ENCODE measurements at places on chromosomes 4 and X. TPM values are rescaled to one million over a fixed set of nuclear protein-coding genes. Genes with fewer than 3 reads are reported as not detected.

The MAP7D2 gene
- polyA plus RNA-seq, result 3.2 TPM

The ARMCX1 gene
- 8.8 TPM for polyA plus RNA-seq

The CXXC4 gene
- polyA plus RNA-seq, result not detected

The DUSP21 gene
- polyA plus RNA-seq, result not detected

The SLC9B2 gene
- polyA plus RNA-seq, result 8.9 TPM

The MID1 gene
- 15.9 TPM for polyA plus RNA-seq

The DMP1 gene
- polyA plus RNA-seq, result not detected

The CT47B1 gene
- not detected for polyA plus RNA-seq

The VAMP7 gene
- 15.7 TPM for polyA plus RNA-seq

The FGFR3 gene
- 3.8 TPM for polyA plus RNA-seq

The SCML1 gene
- polyA plus RNA-seq, result 11.9 TPM

The VCX gene
- not detected for polyA plus RNA-seq

The FGG gene
- polyA plus RNA-seq, result 0.08 TPM

The BMP3 gene
- not detected for polyA plus RNA-seq

The HERC3 gene
- polyA plus RNA-seq, result 12.3 TPM

The DDIT4L gene
- polyA plus RNA-seq, result 0.02 TPM

The VCX3A gene
- polyA plus RNA-seq, result not detected

The GYPE gene
- not detected for polyA plus RNA-seq

The ATP2B3 gene
- not detected for polyA plus RNA-seq

The CSAG1 gene
- not detected for polyA plus RNA-seq

The HPGD gene
- polyA plus RNA-seq, result 0.06 TPM

The MAGEA10 gene
- polyA plus RNA-seq, result not detected

The GC gene
- polyA plus RNA-seq, result not detected

The SASH3 gene
- polyA plus RNA-seq, result not detected

The MSX1 gene
- polyA plus RNA-seq, result 0.17 TPM

The VEGFC gene
- polyA plus RNA-seq, result 26.4 TPM

The LRBA gene
- polyA plus RNA-seq, result 36.9 TPM

The NAT8L gene
- 0.02 TPM for polyA plus RNA-seq

The CCSER1 gene
- 0.03 TPM for polyA plus RNA-seq

The TLR6 gene
- polyA plus RNA-seq, result 0.53 TPM

The S100G gene
- not detected for polyA plus RNA-seq

The TCEAL6 gene
- not detected for polyA plus RNA-seq

The FREM3 gene
- polyA plus RNA-seq, result not detected

The TXK gene
- not detected for polyA plus RNA-seq

The VSIG4 gene
- not detected for polyA plus RNA-seq

The LYAR gene
- polyA plus RNA-seq, result 16.1 TPM

The FGF2 gene
- 3.7 TPM for polyA plus RNA-seq

The MAGEC1 gene
- polyA plus RNA-seq, result not detected

The REPS2 gene
- polyA plus RNA-seq, result 2.3 TPM

The PRICKLE3 gene
- 13.2 TPM for polyA plus RNA-seq

The DAPP1 gene
- polyA plus RNA-seq, result 18.3 TPM

The MAGEA2 gene
- polyA plus RNA-seq, result not detected

The APLN gene
- polyA plus RNA-seq, result 0.41 TPM

The GPR78 gene
- not detected for polyA plus RNA-seq

The PPEF2 gene
- polyA plus RNA-seq, result not detected

The SAT1 gene
- polyA plus RNA-seq, result 296 TPM

Data from mammary epithelial cell (primary cell).